ENCODE measurements at places on chromosomes 7 and 10.

DNA sequence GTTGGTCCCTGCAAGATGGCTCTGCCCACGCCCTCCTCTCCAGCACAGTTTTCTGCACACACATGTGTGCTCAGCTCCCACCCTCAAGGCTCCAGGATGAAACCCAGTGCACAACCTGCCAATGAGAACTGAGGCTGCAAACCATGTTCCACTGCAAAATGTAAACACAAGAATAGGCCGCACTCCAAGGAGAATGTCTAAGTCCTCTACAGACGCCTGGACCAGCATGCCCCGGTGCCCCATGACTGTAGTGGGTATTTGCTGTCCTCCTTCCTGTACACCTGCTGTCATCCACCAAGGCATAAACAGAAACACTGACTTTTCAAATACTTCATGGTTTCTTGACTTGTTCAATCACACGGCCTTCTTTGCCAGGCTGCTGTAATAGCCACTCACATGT lies 72.6 kb downstream of the COBL start:
- DNase-seq: no peak

- DNase-seq: no peak
Measured at GRCh38 chr7:81355911-81356310, 413.9 kb downstream of the HGF start.

DNA sequence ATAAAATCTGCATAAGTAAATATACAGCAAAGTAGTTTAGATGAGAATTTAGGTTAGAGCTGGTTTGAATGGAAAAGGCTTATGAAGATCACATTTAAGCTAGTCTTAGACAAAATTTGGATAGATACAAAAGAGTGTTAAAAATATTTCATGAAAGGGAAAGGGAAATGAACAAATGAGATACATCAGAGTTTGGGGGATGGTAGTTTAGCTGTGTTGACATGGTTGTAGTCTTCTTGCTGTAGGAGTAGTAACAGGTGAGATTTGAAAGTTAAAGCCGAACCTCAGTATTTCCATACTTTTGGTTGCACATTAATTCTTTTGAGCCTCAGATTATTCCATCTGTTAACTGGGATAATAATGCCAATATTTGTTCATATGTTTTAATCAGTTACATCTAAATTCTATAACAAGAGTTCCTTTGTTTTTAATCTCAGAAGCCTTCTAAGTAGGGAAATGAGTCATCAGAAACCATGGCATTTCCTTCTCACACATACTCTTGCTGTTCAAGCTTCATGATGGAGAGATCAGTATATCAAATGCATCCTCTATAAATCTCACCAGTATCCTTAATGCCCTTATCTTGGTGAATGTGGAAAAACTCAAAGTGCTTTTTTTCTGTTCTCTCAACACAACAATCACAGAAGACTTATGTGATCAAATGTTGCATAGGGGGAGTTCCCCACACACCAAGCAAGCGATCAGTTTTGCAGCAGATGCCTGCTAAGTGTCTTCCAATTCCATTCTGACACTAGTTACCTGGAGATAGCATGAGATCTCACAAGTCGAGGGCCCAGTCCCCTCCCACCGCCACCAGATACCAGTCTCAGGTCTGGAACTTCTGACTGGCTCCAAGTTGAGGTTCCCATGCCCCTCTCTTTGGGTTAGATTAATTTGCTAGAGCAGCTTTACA lies 84.7 kb downstream of the MAPK8 start:
- no peak for DNase-seq

GRCh38 chr7:123748171-123748733 lies 551 bp downstream of the WASL start:
- peak; percentile 5 for DNase-seq

DNA sequence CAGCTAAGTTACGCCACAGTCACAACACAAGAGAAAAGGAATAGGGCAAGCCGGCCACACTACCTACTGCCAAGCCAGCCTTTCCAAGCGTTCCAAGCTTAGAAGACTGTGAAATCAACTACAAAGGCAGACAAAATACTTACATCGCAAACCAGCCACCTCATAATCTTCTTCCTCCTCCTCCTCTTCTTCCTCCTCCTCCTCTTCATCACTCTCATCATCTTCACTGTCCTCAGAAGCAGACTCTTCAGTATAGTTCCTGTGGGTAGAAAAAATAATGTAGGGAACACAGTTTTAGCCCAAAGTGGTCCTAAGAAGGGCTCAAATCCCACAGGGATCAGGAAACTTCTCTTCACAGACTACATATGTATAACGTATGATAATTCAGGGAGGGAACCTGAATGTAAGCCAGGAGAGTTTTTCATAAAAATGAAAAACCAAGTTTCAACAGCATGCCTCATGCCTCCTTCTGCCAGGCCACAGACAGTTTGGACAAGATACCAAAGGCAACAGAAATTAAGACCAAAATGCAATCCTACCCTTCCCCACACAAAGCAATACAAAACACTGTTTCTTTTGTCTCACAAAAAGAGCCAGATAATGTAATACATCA lies 13.6 kb downstream of the FZD9 start:
- no peak for DNase-seq

DNA sequence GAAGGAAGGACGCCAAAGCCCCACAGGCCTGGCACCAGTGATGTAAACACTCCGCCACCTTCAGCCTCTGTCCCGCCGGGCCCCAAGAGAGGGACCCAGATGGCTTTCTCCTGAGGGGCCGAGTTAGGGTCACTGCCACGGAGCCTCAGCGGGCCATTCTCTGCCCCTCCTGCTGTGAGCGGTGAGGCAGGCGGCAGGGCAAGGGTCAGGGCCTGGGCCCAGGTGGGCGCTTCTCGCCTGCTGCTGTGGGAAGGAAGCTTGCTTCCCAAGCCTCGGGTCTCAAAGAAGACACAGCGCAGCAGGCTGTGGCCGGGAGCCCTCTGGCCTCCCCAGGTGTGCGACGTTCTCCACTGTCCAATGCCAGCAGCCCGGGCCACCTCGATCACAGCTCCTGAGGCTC lies 84.8 kb downstream of the PROSER2 start:
- no peak for DNase-seq

DNA sequence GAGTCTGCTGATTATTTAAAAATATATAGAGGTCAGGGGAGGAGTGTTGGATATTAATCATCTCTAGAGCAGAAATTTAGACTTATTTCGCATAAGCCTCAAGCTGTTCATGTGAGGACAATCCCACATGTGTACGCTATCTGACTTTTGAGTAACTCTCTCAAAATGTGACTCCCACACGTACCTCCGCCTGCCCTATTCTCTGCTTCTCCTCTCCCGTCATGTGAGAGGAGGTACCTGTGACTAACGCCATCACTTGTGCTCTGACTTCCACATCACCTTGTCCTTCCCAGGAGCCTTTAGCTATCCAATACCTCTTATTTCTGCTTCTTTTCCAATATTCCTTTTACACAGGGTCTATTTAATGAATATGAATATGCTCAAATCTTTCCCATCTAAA lies 119.3 kb upstream of the CALCR start:
- DNase-seq: no peak

DNA sequence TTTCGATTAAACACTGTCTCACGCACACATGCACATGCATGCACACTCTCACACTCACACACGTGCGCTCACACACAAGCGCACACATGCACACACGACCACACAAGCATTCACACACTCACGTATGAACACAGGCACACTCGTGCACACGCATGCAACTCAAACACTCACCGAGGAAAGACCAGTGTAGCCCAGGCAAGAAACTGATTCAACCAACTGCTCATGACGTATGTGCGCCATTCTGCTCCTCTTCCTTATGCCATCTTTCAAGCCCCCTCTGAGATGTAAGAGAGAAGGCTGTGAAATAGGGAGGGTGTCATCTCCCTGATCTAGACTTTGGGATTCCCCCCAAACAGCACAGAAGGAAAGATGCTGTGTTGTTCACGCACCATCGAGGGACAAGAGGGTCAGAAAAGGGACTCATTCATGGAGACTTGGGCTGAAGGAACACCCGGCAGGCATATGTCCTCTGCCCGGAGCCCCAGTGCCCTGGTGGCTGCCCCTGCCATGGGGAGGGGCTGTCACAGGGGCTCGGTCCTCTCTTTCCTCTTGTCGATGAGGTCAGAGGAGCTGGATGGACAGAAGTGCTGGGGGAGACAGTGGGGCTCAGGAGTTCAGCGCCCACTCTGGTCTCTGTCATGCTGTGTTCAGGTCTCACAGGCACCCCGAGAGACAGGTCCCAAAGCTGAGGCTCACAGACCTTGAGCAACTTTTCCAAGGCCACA lies 130.1 kb upstream of the SHH start:
- DNase-seq: no peak

- DNase-seq: no peak
Measured at GRCh38 chr10:32790483-32790882, 167.5 kb downstream of the ITGB1 start.

DNA sequence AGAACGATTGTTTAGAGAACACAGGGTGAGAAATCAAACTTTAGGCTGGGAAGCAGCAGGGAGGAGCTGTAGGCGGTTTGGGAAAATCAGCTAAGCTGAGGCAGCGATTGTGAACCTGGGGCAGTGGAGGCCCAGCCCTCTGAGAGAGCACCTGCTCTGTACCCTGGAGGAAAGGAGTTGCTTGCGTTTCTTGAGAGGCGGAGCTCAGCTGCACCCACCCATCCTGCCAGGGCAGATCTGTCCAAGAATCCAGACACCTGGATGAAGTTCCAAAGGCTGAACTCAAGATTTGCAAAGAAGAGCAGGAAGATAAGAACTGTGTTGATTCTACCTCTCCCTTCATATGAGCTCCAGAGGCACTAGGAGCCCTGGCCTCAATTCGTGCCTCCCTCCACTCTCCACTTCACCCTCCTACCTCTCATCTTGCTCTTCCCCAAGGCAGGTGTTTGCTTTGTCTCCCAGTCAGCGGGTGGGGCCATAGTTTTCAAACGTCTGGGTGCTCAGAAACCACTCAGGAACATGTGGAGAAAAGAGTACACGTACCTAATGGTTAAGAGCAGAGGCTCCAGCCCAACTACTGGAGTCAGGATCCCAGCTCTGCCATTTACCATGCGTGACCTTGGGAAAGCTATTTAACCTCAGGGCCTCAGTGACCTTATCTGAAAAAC lies 21.5 kb upstream of the TMEM213 start:
- no peak for DNase-seq

GRCh38 chr7:65264258-65264657 lies 109.4 kb upstream of the ZNF92 start:
- no peak for DNase-seq

- DNase-seq: no peak
Measured at GRCh38 chr7:78543976-78544375, 745.4 kb downstream of the PHTF2 start.

DNA sequence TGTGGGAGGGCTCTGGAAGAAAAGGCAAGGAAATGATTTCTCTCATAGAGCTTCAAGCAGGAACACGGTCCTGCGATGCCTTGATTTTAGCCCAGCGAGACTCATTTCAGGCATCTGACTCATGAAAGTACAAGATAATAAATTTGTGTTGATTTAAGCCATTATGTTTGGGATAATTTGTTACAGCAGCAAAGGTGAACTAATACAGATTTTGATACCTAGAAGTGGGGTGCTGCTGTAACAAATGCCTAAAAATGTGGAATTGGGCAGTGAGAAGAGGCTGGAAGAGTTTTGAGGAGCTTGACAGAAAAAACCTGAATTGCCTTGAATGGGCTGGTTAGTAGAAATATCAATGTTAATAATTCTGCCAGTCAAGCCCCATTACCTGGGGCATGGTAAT lies 44.1 kb upstream of the NRF1 start:
- no peak for DNase-seq

GRCh38 chr7:151756076-151756731 lies 120.7 kb downstream of the PRKAG2 start:
- DNase-seq: peak; percentile 53

GRCh38 chr7:148041156-148041555 lies 549.4 kb upstream of the C7orf33 start:
- no peak for DNase-seq

- no peak for DNase-seq
Measured at GRCh38 chr10:61313460-61313859, 139.7 kb downstream of the TMEM26 start.

- DNase-seq: no peak
Measured at GRCh38 chr7:34720289-34720688, 62.3 kb downstream of the NPSR1 start.

All from stimulated activated CD8-positive, alpha-beta memory T cell treated with anti-CD3 and anti-CD28 coated beads, Interleukin-7, amount 100 ng/mL, for 4 hours (primary cell).